ENCODE measurements at places on chromosomes 16 and 17.

- no peak for DNase-seq
These were observed 411.7 kb downstream of the UTP18 start for GRCh38 chr17:51672065-51672464.

GRCh38 chr17:47701608-47702007 lies 7.6 kb downstream of the TBKBP1 start:
- DNase-seq, result no peak

DNA sequence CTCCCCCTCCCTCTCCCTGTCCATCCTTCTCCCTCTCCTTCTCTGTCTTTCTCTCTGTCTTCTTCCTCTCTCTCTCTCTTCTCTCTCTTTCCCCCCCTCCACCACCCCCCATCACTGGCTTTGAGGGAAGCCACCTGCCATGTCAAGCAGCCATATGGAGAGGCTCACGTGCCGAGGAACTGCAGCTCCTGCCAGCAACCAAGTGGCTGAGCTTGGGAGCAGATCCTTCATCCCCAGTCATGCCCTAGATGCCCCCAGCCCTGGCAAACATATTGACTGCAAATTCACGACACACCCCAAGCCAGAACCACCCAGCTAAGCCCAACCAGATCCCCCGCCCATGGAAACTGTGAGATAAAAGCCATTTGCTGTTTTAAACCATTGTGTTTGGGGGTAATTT lies 40.9 kb upstream of the RBFOX3 start:
- no peak for DNase-seq

GRCh38 chr17:78952706-78953105 lies 27.0 kb downstream of the LGALS3BP start:
- DNase-seq, result no peak

GRCh38 chr17:4980644-4981216 lies 6.7 kb downstream of the CAMTA2 start:
- no peak for DNase-seq

DNA sequence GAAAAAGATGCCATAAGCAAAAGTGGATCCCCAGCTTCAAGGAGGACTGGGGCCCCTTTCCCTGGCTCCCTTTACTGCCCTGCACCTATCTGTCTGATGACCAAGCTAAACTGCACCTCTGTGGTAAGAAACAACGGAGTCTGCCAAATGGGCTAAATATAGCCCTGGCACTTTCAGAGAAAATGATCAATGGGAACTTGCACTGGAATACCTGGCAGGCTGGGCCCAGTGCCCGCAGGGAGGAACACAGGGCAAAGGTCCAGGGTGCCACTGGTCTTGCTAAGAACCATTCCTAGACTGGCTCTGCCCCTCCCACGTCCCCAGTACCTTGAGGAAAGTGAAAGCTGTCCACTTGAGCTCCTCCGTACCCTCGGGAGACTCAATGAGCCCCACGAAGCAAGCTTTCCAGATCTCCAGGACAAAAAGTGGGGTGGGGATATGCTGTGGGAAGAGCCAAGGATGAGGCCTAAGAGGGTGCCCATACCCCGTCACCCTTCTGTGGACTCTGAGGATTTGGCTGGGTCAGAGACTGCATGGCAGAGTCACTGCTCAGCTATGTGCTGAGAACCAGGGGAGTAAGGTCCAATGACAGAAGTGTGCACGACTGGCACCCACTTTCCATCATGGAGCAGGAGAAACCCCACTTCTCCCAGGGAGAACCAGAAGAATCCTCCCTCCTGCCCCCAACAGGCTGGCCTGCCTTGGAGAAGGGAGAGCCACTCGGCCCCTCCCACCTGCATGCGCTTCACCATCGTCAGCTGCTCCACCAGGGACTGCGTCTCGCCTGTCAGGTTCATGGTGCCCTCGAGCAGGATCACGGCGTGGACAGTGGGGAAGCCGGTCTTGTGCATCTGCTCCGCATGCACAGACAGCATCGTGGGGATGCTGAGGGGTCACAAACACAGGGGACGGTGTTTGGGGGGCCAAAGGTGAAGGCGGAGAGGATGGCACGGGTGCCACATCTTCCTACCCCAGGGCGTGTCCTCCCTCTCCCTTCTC lies 17.4 kb downstream of the CSF3 start:
- no peak for DNase-seq

DNA sequence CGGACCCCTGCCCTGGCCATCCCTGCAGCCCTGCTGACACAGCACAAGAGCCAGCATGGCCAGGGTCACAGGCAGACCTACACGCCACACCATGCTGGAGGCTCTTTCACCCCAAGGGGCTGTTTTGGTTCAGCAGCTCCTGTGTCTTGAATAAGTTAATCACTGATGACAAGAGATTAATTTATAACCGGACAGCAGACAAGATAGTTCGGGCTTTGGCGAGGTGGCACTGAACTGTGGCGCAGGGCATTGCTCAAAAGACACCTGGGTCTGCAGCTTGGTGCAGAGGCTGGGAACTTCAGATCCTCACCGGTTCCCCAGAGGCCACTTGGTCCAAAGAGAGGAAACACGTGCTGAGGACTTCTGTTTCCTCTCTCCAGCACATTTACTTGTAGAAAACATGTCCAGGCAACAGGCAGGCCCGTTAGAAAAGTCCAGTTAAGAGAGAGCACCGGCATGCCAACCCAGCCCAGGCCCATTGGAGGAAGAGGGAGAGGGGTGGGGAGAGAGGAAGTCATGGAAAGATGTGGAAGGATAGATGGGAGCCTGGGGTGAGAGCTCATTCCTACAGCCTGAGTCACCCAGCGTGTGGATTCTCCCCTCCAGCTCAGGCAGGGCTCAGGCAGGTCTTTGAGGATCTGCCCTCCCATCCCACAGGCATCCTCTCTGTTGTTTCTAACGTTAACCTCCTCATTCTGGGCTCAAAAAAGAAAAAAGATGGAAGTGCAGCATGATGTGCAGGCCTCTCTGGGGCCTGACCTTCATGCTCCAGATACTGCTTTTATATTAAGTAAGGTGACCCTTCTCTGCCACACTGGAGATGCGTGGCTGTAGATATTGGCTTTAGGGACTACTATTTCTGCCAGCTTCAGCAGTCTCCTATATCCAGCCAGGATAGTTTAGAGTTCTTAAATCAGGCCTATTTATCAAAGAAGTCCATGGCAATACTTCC lies 80.0 kb upstream of the HNF1B start:
- DNase-seq, result no peak

DNA sequence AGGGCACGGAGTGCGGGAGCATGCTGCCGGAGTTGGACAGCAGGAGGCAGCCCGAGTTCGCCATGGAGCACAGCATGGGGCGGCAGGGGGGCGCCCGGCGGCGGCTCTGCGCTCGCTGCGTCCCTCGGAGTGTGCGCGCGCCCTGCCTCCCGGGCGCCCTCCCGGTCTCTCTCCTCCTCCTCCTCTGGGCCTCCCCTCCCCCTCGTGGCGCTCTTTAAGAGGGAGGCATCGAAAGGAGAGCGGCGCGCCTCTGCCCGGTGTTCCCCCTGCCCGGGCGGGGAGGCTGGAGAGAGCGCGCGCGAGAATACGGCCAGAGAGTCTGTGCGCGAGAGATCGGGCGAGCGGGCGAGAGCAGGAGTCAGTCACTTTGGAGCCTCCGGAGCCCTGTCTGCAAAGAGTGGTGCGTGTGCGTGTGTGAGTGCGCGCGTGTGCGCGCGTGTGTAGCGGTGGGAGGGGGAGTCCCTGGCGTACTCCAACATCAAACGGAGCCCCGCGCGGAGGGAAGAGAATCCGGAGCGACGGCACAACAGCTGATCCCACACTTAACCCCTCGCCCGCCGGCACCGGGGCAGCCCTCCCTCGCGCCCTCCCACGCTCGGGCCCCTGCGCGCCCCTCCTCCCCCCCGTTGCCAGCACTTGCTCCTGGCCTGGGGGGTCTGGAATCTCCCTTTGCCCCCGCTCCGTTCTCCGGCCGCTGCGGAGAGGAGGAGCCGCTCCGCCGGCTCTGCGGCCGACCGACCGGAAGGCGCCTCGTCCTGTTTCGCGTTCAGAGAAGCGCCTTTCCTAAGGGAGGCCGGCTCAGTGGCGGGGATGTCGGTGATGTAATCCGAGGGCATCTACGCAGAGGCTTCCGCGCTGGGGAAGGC lies 108.9 kb downstream of the ENGASE start:
- no peak for DNase-seq

- no peak for DNase-seq
These were observed 6.7 kb downstream of the ZNF646 start for GRCh38 chr16:31080756-31081419.
